ENCODE measurements at places on chromosomes 12 and 14.

DNA sequence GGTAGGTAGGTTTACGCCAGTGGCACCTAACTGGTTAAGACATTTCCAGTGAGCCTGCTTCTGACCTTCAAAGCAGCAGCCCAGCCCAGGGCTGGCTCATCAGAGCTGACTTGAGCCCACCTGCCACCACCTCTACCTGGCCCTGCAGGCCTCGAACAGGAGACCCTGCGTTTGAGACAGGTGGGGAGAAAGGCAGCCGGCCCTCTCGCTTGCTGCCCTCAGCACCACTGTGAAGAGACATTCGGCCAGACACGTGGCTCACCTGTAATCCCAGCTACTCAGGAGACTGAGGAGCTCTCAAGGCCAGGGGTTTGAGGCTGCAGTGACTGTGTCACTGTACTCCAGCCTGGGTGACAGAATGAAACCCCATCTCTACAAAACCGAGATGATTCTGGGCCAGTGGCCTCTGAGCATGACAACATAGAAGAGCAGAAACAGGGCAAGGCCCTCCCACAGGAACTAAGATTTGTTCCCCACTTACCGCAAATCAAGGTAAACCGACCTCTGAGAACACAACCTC, 74.2 kb downstream of the TESC start:
- no peak for DNase-seq

GRCh38 chr12:66499000-66499399, 179.9 kb downstream of the GRIP1 start:
- DNase-seq, result no peak

DNA sequence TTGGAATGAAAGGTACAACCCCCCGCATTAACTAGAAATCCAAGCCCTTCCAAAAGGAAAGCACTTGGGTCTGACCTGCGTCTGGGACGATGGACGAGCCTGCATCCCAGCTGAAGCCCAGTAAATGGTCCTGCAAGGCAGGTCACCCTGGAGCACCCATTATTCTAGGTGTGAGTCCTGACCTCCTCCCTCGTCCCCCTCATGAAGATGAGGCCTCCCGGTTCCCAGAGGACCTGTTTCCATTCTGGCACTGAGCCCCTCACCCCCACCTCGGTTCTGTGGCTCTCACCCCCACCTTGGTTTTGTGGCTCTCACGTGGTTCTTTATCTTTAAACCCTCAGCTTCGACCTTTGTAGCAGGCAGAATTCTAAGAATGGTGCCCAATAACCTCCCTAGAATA, 7.3 kb downstream of the IFI27 start:
- DNase-seq, result no peak

GRCh38 chr14:84535484-84535883, 994.5 kb upstream of the FLRT2 start:
- DNase-seq, result no peak

- DNase-seq, result peak; percentile 84
These were observed 8.4 kb downstream of the GPRC5A start for GRCh38 chr12:12899530-12900380.

DNA sequence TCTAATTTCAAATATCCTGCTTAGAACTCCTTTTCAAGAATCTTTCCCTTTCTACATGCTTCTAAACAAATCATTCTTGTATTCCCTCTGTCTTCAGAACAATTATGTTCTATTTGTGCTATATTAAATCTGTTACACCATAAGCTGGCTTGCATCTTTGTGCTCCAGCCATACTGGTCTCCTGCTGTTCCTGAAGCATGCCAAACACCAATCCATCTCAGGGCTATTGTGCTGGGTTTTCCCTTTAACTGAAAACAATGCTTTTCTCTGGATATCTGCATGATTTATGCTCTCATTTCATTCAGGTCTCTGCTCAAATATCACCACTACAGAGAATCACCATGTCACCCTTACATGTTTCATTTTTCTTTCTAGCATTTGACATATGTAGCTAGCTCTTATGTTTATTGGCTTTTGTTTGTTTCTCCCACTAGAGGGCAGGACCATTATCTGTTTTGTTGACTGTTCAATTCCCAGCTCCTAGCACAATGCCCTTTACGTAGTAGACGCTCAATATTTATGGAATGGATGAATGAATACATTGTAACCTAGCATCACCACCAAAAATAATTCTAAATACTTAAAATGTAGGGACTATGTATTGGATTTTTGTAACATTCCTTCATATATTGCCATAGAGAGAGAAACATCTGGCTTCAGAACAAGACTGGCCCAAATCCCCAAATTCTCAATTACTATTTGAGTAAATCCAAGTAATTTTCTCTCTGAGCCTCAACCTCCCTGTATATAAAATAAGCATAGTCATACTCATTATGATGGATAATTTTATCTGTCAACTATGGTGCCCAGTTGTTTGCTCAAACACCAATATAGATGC, 302.0 kb upstream of the SYT1 start:
- DNase-seq, result no peak

DNA sequence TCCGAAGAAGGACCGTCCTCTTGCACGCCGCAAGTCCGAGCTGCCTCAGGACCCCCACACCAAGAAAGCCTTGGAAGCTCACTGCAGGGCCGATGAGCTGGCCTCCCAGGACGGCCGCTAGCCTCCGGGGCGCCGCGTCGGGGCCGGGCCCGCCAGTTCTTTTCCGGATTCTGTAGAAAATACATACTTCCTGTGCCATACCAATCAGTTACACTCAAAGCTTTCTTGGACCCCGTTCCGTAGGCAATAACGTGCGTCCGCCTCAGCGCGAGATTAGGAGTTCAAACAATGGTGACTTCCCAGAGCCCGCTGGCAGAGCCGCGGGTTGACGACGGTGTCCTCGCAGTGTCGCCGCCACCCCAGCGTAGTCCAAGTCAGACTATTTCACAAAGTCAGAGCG, 39.2 kb upstream of the DYNC1H1 start:
- DNase-seq, result no peak

- no peak for DNase-seq
These were observed 30.6 kb downstream of the STK38L start for GRCh38 chr12:27274706-27275105.

GRCh38 chr12:88108021-88108420, 33.9 kb downstream of the CEP290 start:
- DNase-seq, result no peak

DNA sequence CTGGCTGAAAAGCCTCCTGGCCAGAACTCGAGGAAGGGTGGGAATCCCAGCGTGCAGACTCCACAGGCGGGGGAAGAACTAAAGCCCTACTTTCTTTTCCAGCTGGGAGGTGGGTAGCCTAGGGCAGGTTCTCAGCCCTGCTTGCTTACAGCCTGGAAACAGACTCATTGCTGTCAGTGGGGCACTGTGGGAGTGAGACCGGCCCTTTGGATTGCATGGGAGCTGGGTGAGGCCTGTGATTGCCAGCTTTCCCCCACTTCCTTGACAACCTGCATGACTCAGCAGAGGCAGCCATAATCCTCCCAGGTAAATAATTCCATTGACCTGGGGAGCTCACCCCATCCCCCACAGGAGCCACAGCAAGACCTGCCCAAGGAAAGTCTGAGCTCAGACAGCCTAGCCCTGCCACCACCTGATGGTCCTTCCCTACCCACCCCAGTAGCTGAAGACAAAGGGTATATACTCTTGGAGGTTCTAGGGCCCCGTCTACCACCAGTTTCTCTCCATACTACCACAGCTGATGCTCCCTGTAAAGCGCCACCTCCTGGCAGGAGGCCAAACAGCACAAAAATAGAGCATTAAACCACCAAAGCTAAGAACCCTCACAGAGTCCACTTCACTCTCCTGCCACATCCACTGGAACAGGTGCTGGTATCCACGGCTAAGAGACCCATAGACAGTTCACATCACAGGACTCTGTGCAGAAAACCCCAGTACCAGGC, 294.1 kb downstream of the SEC23A start:
- DNase-seq, result no peak

DNA sequence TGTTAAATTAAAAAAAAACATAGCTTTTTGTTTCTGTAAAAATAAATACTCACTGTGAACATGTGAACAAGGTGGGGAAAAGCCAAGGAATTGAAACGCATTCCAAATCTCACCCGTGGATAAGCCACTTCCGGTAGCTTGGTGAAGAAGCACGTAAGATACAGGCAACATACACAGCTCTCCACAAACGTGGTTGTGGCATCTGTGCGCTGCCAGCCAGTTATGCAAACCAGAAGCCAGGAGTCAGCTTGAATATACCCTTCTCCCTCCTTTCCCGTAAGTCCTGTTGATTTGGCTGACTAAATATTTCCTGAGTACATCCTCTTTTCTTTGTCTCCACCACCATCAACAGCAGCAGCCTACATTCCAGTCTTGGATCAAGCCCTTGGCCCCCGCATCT, 486.2 kb downstream of the VRK1 start:
- DNase-seq, result no peak

- no peak for DNase-seq
These were observed 52.9 kb upstream of the CAPRIN2 start for GRCh38 chr12:30807695-30808034.

DNA sequence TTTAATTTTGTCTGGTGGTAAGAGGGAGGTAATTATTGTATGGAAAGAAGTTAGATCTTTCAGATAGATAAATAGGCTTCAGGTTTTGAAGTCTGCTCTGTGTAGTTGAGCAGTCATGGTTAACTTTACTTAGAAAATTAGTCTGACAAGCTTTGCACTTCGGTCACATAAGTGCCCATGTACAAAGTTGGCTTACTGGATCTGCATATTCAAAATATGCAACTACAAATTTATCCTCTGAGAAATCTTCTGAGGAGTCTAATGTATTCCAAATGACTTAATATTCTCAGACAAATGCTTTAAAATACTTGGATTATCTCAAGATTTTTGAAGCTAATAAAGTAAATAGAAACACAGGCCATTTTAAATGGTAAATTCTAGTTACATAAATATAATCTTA, 61.2 kb downstream of the ETNK1 start:
- DNase-seq, result no peak

- no peak for DNase-seq
These were observed 5.3 kb upstream of the UBC start for GRCh38 chr12:124919521-124920352.

DNA sequence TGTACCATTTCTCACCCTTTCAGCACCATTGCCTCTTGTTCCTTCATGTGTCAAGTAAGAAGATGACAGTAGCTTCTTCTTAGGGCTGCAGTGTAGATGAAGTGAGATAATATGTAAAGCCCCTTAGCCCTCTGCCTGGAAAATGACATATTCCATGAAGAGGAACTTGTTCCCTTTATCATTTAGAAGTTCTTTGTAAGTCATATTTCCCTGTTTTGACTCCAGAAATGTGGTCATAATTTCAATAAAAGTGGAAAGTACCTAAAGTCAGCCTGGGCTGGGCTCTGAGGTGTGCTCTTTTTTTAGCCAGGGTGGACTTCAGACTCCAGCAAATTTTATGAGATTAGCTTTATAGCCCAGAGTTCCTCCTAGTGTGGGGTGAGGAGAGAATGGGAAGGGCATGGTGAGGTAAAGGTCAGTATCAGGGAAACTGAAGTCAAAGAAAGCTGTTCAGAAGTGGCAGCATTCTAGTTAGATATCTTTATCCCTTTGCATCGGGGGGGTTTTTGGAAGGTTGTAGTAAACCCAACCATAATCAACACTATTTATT, 92.5 kb downstream of the TMCC3 start:
- no peak for DNase-seq

DNA sequence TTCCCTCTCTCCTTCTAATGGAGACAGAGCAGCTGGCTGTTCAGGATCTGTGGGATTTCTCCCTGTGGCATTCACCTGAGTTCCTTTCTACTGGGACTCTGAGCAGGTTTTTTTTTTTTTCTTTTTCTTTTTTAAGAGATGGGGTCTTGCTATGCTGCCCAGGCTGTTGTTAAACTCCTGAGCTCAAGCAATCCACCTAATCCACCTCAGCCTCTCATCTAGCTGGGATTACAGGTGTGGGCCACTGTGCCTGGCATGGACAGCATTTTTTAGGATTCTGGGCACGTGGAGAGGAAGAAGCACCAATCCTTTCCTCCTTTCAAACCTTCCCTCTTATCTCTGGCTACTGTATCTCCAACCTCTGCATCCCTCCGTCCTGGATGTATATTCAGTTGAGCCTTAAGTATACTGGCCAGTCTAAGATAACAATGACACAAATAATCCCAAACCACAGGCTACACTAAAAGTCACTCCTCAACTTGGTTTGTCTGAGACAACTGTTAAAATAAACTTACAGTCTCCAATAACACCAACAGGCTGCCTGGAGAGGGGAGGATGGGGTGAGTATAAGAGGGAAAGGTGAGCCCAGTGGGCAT, 16.4 kb upstream of the CELA1 start:
- DNase-seq, result no peak

GRCh38 chr14:75879031-75879430, 102.8 kb downstream of the TGFB3 start:
- DNase-seq, result no peak

DNA sequence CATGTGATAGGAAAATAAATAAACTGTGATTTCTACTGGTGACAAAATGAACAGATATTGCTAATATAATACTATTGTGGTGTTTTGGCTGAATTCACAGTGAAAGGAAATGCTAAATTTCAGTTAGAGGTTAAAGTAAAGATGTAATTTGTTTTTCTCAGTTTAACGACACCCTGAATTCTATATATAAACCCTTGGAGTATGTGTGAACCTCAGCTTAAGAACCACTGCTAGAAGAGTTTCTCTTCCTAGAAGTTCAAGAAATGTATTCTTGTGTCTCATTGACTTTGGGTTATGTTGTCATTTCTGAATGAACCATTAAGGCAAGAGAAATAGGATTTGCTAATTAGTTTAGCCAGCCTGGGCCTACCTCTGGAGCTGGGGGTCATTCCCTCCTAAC, 8.2 kb downstream of the FBXO34 start:
- DNase-seq, result no peak

GRCh38 chr12:10191865-10192264, 13.0 kb downstream of the TMEM52B start:
- DNase-seq, result peak; percentile 61

GRCh38 chr12:63918800-63919300, 74.3 kb downstream of the SRGAP1 start:
- no peak for DNase-seq

DNA sequence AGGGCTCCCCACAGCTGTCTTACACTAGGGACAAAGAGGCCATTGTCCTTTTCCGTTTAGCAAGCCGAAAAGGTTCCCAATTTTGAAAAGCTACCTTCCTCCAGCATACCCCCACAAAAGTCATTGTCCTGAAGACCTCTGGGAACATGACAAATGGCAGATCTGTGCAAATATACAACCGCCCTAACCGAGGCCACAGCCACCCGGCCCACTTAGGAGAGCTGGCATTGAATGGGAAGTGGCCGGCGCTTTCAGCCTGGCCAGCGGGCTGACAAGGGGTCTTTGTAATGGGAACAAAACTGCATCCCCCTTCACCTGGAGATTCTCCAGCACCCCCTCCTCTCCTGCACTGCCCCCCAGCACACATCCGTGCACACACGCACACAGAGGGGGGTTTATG, 48.1 kb upstream of the VASH1 start:
- no peak for DNase-seq

GRCh38 chr14:89626233-89626806, 209.3 kb upstream of the FOXN3 start:
- no peak for DNase-seq

GRCh38 chr14:95057147-95057546, 100.2 kb downstream of the DICER1 start:
- no peak for DNase-seq

DNA sequence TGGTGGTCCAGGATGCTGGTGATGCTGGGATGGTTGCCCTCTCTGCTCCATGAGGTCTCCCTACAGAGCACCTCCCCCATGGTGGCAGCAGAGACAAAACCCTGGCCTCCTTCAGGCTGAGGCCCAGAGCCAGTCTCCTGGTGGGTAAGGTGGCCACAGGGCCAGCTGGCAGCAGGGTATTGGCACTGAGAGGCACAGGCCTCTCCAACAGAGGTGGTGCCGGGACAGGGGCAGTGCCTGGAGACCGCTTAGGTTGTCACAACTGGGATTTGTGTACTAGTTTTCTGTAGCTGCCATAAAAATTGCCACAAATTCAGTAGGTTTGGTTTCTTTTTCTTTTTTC, 6.1 kb upstream of the MTA1 start:
- DNase-seq, result no peak
